ENCODE measurements at places on chromosomes 1 and 21.

DNA sequence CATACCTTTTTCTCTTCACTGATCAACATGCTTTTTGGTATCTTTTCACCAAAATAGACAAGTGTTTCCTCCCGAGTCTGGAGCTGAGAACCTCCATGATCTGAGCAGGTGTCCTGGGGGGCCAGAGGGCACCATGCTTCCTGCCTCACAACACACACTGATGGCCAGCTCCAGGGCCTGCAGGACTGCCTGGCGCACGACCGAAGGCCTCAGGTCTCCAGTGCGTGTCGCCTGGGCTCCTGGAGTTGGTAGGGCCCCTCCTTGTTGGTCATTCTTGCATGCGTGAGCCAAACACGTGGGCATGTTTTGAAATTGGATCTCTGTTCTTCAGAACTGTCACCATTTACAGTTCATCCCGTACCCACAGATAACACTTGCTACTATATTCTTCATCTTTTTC lies 64.4 kb downstream of the SLC37A1 start:
- DNase-seq: no peak

DNA sequence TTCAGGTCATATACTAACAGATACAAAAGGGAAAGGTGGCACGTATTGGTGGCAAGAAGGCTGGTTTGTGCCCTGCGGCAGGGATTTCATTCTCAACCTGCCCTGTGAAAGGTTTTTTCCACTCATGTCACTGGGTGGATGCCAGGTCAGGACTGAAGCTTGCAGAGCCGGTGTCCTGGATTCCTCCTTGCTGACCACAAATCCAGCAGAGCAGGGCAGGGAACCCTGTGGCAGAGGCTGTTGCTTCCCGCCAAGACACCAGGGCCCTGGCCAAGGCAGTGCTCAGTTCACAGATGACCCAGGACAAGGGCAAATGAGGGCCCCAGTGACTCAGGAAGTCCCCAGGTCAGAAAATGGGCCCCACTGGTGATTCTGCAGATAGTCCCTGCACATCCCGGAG lies 16.4 kb downstream of the BSND start:
- no peak for DNase-seq

GRCh38 chr1:180967558-180967957 lies 54.9 kb downstream of the KIAA1614 start:
- no peak for DNase-seq

GRCh38 chr1:234326497-234327366 lies 46.5 kb upstream of the COA6 start:
- peak; percentile 79 for DNase-seq

- no peak for DNase-seq
Measured at GRCh38 chr1:94633051-94633450, 91.5 kb upstream of the F3 start.

DNA sequence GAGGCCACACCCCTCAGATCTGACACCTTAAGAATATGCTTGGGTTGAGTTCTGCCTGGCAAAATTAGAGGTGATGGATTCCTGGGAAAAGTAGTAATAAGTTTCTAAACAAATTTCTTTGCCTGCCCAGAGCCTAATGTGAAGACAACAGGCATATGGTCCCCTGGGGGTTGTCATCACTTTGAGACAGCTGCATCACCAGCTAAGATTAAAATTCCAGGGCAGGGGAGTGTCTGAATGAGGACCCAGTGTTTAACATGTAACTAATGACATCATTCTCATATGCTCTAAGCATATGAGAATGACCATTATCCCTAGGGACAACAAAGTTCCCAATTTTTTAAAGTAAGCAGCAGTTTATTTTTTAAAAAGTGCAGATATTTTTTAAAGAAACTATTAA lies 432.2 kb downstream of the PCP4 start:
- DNase-seq: no peak

- no peak for DNase-seq
Measured at GRCh38 chr1:189769448-189769847, 708.2 kb downstream of the BRINP3 start.

Measured in Calu3 (cell line).